Esophagus squamous epithelium (tissue), 5 donors: ENCODE measurements at places on chromosomes 5 and 9.
A peak's percentile ranks its signal among the peaks of the same experiment; 100 is the strongest.

- no peak overlapping the region for H3K4me3 ChIP-seq
- no peak for DNase-seq
- no peaks in the 10 kb centered on the region for H3K4me1 ChIP-seq
- no peak overlapping the region for H3K27ac ChIP-seq
- H3K36me3 ChIP-seq: no peaks in the 10 kb centered on the region
Measured at GRCh38 chr5:138685193-138685745, 68.0 kb upstream of the CTNNA1 start.

DNA sequence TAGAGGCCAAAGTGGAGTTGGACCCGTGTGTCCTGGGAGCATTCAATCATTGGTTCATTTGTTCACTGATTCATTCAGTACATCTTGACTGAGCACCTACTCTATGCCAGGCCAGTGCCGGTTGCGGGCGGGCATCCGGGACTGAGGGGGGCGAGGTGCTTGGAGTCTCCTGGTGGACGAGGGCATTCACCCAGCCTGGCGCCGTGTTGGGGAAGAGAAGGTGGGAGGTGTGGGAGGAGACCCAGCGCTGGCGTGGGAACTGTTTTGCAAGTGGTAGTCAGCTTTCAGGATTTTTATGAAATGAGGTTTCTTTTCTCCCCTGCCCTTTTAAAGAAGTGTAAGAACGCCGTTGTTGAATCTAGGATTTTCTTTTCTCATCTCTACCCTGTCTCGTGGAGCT, 37.2 kb downstream of the NCS1 start:
- no peak overlapping the region for H3K4me3 ChIP-seq
- H3K36me3 ChIP-seq: no peaks in the 10 kb centered on the region
- no peaks in the 10 kb centered on the region for H3K27me3 ChIP-seq
- H3K27ac ChIP-seq: peak overlapping the region; percentile 22
- DNase-seq: no peak
- peaks cover 11% of the 10 kb centered on the region for H3K4me1 ChIP-seq

DNA sequence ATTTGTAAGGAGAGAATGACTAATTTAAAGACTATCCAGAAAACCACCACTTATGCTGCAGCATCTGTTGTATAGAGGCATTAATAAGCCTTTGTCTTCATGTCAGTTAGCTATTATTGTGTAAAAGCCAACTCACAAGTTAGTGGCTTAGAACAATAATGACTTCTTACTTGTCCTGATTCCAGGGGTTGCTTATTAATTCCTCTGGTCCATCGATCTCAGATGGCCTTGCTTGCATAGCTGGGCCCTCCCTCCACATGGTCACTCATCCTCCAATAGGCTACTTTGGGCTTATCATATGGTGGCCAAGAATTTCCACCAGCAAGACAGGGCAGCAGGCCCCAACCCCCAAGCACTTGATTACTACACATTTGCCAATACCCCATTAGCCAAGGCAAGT, 44.5 kb upstream of the STK32A start:
- H3K4me1 ChIP-seq: peaks cover 8% of the 10 kb centered on the region
- no peaks in the 10 kb centered on the region for H3K27me3 ChIP-seq
- DNase-seq: no peak
- no peak overlapping the region for H3K4me3 ChIP-seq
- no peak overlapping the region for H3K27ac ChIP-seq

GRCh38 chr5:44952376-44952775, 143.6 kb downstream of the MRPS30 start:
- no peaks in the 10 kb centered on the region for H3K36me3 ChIP-seq
- H3K27me3 ChIP-seq: no peaks in the 10 kb centered on the region
- no peaks in the 10 kb centered on the region for H3K4me1 ChIP-seq
- no peak overlapping the region for H3K4me3 ChIP-seq
- H3K27ac ChIP-seq: no peak overlapping the region
- DNase-seq: no peak

DNA sequence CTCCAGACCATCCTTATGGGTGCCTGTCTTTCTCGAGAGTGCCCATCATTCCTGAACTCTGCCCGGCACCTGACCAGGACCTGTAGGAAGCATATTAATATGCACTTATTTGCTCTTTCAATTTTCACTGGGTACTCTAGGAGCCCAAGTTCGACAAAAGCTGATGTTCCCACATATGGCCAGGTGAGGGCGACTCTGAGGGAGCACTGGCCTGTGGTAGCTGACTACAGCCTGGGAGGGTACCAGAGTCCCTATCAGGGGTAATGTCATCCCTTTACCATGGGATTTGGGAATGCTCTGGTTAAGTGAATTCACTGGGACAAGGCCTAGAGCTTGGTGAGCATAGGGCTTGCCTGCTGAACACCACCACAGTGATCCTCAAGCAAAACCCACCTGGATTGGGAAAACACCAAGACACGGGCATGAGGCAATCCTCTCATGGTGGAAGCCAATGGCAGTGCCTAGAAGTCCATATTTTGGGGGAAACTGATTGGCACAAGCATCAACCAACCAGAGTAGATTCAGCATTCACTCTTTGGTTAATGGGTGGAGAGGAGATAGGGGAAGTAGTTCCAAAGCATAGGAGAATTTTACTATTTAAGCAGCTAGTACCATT, 112.2 kb downstream of the MTX3 start:
- DNase-seq: no peak
- H3K27me3 ChIP-seq: no peaks in the 10 kb centered on the region
- H3K27ac ChIP-seq: no peak overlapping the region

DNA sequence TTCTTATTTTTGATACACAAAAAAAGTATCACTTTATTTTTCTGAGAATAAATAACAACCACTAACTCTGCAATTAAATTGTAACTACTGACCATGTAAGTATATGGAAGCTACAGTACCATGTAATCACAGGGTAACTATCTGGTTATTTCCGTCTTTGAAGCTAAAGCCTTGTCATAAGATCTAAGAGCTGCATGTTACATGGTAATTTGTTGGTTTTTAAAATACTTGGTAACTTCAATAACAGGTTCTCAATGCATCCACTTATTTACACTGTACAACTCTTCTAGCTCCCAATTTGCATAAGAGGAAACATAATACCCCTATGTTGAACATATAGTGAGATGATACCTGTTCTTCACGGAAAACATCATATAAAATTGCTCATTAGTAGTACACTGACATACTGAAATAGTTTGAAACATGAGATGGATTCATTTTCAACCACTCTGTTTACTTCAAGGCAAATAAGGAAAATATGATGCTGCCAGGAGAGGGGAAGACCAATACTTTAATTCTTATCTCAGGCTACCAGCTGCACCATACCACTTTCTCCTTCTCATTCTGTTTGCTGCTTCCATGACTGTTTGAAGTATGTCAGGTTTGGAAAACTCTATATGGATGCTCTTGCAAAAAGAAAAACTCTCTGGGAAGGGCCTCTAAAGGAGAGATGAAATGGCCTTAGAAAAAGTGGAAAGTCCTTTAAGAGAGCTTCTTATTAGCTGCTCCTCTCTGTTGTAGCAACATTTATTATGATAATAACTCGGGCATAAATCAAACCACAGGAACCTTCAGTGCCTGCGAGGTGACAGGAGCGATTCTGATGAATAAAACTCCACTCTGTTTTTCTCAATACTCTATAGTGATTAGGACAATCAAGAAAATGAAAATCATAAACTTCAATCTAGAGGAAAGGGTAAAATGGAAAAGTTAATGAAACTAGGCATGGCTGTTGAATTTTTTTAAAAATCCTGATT, 150.2 kb downstream of the KIAA0825 start:
- DNase-seq: no peak
- no peak overlapping the region for H3K27ac ChIP-seq
- H3K36me3 ChIP-seq: no peaks in the 10 kb centered on the region
- no peaks in the 10 kb centered on the region for H3K4me1 ChIP-seq
- H3K4me3 ChIP-seq: no peak overlapping the region

- no peak for DNase-seq
- no peaks in the 10 kb centered on the region for H3K36me3 ChIP-seq
- peak overlapping the region; percentile 94 for H3K4me3 ChIP-seq
- peaks cover 18% of the 10 kb centered on the region for H3K27me3 ChIP-seq
Measured at GRCh38 chr5:102755686-102756371, 724 bp downstream of the PAM start.

- no peak for DNase-seq
- no peak overlapping the region for H3K27ac ChIP-seq
- peaks cover 9% of the 10 kb centered on the region for H3K4me1 ChIP-seq
- peaks cover 89% of the 10 kb centered on the region for H3K36me3 ChIP-seq
- no peaks in the 10 kb centered on the region for H3K27me3 ChIP-seq
- H3K4me3 ChIP-seq: no peak overlapping the region
Measured at GRCh38 chr9:128266868-128267590, 8.8 kb downstream of the GOLGA2 start.

DNA sequence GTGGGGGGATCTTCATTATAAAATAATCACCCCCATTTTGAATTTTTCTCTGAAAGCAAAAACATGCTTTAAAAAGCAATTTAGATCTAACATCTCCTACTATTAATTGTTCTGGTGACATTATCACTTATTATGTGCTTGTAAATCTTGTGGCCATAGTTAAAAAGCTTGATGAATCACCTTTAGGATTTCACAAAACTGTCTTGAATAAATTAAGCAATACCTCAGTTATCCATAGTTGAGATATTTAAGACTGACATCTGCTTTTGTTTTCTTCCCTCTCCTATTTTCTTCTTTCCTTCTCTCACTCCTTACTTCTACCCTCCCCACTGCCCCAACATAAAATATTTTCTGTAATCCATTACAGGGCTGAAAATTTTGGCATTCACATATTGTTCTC, 84.8 kb downstream of the SLC1A3 start:
- no peaks in the 10 kb centered on the region for H3K27me3 ChIP-seq
- peaks cover 4% of the 10 kb centered on the region for H3K4me1 ChIP-seq
- no peak overlapping the region for H3K27ac ChIP-seq
- no peak overlapping the region for H3K4me3 ChIP-seq
- no peaks in the 10 kb centered on the region for H3K36me3 ChIP-seq

GRCh38 chr9:123724211-123724796, 205.6 kb downstream of the DENND1A start:
- H3K27me3 ChIP-seq: no peaks in the 10 kb centered on the region
- DNase-seq: no peak
- no peak overlapping the region for H3K27ac ChIP-seq
- no peaks in the 10 kb centered on the region for H3K4me1 ChIP-seq
- H3K36me3 ChIP-seq: peaks cover 6% of the 10 kb centered on the region

- no peaks in the 10 kb centered on the region for H3K27me3 ChIP-seq
- no peak overlapping the region for H3K4me3 ChIP-seq
- DNase-seq: no peak
- H3K4me1 ChIP-seq: peaks cover 10% of the 10 kb centered on the region
- H3K36me3 ChIP-seq: no peaks in the 10 kb centered on the region
Measured at GRCh38 chr9:111922324-111923013, 25.9 kb downstream of the UGCG start.

DNA sequence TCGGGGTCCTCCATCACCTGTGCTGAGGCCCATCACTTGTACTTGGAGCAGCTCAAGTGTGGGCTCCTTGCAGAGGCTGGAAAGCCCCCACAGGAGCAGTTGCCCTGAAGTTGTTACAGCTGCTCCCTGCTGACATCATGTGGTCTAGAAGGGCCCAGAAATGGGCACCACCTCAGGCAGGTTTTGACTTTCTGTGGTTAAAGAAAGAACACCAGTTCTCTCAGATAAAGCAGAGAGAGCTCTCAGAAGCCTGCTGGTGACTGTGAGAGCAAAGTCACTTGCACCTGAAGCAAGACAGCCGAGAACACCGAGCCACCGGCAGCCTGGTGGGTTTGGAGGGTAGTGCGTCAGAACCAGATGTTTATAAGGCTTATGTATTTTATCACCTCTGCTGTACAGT, 70.4 kb downstream of the MVB12B start:
- DNase-seq: no peak
- H3K27me3 ChIP-seq: no peaks in the 10 kb centered on the region
- H3K4me3 ChIP-seq: no peak overlapping the region
- peaks cover 33% of the 10 kb centered on the region for H3K4me1 ChIP-seq
- no peaks in the 10 kb centered on the region for H3K36me3 ChIP-seq

DNA sequence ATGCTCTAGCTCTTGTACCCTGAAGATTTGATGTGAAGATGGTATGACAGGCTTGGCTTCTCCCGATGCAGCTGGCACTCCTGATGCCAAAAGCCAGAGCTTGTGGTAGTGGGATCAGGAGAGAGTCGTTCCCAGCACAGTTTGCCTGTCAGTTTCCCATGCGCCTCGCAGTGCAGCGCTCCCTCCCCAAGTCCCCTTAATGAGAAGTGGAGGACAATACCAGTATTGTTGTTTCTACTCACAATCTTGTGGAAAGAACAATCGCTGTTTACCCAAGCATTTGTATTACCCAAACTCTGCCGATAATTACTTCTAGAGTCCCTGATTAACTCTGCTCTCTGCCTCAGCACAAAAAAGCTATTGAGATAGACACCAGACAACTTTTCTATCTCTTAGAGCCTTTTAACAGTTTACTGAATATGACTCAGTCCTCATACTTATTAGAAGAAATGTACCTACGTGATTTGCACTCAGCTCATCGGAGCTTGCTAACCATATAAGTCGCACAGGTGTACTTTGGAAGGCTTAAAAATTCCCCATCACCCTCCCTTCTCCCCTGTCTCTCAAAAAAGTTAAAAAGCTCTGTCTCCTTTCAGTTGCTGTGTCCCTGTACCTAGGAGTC, 283.2 kb upstream of the TMEM161B start:
- no peak for DNase-seq
- H3K4me1 ChIP-seq: no peaks in the 10 kb centered on the region
- H3K36me3 ChIP-seq: no peaks in the 10 kb centered on the region

GRCh38 chr5:108661024-108661423, 86.7 kb upstream of the FER start:
- H3K27me3 ChIP-seq: no peaks in the 10 kb centered on the region
- no peak overlapping the region for H3K27ac ChIP-seq
- no peak overlapping the region for H3K4me3 ChIP-seq
- DNase-seq: no peak
- no peaks in the 10 kb centered on the region for H3K36me3 ChIP-seq

GRCh38 chr5:121628783-121629182, 222.9 kb upstream of the FTMT start:
- no peak for DNase-seq
- H3K4me3 ChIP-seq: no peak overlapping the region
- no peaks in the 10 kb centered on the region for H3K36me3 ChIP-seq
- no peaks in the 10 kb centered on the region for H3K27me3 ChIP-seq
- no peak overlapping the region for H3K27ac ChIP-seq

DNA sequence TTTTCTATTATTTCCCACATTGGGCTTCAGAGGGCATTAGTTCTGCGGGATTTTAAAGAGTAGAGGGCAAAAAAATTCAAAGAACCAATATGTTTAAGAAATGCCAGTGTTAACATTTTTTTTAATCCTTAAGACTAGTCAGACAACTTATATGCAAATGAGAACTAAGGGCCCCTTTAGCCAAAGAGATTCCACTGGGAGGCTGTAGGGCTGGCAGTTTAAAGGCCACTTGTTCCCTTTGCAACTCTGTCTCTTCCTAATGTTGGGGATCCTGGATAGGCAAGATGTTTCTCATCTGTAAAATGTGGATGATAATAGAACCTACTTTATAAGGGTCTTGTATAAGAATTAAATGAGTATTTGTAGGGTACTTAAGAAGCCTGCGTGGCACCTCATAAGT, 1395.9 kb downstream of the PTPRD start:
- H3K27me3 ChIP-seq: no peaks in the 10 kb centered on the region
- no peak overlapping the region for H3K27ac ChIP-seq
- peaks cover 3% of the 10 kb centered on the region for H3K4me1 ChIP-seq

- no peaks in the 10 kb centered on the region for H3K4me1 ChIP-seq
- no peak overlapping the region for H3K4me3 ChIP-seq
- no peaks in the 10 kb centered on the region for H3K27me3 ChIP-seq
- H3K36me3 ChIP-seq: no peaks in the 10 kb centered on the region
Measured at GRCh38 chr5:31029925-31030324, 163.6 kb upstream of the CDH6 start.
